ENCODE measurements at places on chromosomes 7 and 10.
A peak's percentile ranks its signal among the peaks of the same experiment; 100 is the strongest.

- peak; percentile 21 for DNase-seq
Measured at GRCh38 chr10:124231168-124232155, 138.1 kb upstream of the CHST15 start.

DNA sequence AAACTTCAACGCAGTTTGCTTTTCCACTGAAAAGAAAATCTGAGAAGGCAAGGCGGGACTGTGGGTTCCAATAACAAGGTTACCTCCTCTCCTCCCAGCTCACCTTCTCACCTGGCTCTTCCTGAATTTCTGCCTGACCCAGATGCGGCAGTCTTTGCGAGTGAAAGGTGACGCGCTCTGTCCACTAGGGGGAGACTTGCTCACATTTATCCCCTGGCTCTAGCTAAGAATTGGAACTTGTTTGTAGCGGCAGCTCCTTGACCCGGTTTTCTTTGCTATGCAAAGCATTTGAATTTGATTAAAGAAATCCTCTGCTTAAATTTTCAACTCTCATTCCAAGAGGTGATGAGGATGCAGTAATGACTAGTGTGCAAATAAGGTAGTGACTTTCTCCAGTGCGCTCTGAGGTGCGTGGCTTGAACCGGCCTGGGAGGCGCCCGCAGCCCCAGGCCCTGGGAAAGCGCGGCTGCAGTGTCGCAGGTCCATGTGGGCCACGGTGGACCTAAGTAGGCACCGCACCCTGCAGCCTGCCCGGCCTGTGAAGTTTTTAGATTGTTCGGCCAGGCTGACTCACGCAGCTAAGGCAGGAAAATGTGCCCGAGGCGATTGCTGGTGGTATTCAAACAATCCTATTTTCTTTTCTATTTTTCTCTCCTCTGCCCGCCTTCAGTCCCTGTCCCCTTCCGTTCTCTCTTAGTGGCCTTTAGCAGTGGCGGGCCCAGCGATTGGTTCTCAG is 336.9 kb upstream of the NPSR1 start:
- no peak for DNase-seq

GRCh38 chr7:159128767-159129166 is 15.9 kb downstream of the VIPR2 start:
- DNase-seq, result no peak

DNA sequence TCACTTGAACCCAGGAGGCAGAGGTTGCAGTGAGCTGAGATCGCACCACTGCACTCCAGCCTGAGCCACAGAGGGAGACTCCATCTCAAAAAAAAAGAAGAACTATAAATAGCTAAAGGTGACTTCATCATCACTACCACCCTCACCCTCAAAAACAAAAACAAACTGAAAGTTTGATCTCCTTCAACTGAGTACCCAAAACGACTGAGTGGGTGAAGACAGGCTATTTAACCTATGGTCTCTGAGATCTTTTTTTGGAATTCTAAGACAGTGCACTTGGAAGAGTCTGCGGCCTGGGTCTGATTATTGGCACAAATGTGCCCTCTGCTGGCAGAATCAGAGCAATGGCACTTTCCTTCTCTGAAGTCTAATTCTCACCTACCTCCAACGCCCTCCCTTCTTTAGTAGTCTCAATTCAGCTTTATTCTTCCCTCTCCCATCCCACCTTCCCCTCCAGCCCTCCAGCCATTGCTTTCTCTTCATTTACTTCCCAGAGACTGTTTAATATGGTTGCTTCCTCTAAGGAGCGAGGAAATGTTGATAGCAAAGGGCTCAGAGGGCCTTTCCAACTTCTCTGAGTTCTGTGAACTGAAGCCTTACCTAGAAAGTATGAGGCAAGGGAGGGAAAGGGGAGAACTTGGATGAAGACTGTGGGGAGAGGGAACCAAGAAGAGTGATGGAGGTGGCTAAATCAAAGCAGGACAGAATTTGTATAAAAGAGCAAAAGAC is 2.9 kb upstream of the MYOZ1 start:
- DNase-seq, result no peak

DNA sequence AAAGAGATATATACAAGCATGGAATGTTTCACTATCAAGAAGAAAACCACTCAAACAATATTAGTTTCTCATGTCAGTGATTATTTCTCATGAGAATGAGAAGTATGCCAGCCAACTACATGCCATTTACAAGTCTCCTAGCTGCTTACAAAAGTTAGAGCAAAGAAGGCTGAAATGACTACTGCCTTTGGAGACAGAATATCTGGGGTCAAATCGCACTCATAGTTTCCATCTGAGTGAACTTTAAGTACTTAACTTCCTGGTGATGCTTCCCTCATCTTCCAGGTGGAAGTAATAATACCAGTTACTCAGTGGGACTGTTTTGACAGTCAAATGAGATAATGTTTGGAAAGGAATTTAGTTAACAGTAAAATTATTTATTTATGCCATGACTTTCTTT is 42.0 kb upstream of the RHOBTB1 start:
- DNase-seq, result no peak

GRCh38 chr10:35882422-35883150 is 240.5 kb upstream of the FZD8 start:
- no peak for DNase-seq

DNA sequence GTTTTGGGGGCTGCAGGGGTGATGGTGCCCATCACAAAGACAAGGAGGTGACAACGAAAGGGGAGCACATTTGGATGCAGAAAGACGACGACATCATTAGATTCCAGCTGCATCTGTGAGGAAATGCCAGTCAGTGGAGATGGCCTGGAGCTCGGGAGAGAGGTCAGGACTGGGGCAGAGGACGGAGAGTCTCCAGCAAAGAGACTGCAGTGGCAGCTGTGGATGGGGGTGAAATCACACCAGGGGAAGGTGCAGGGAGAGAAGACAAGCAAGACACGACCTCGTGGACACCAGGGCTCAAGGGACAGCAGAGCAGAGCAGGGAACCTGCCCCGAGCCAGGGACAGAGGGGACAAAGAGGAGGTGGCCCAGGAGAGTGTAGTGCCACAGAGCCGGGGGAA is 203.4 kb downstream of the PRPF18 start:
- DNase-seq, result no peak
